ENCODE measurements at places on chromosomes 6 and 20. TPM values are rescaled to one million over a fixed set of nuclear protein-coding genes. Genes with fewer than 3 reads are reported as not detected.
A peak's percentile ranks its signal among the peaks of the same experiment; 100 is the strongest.

DNA sequence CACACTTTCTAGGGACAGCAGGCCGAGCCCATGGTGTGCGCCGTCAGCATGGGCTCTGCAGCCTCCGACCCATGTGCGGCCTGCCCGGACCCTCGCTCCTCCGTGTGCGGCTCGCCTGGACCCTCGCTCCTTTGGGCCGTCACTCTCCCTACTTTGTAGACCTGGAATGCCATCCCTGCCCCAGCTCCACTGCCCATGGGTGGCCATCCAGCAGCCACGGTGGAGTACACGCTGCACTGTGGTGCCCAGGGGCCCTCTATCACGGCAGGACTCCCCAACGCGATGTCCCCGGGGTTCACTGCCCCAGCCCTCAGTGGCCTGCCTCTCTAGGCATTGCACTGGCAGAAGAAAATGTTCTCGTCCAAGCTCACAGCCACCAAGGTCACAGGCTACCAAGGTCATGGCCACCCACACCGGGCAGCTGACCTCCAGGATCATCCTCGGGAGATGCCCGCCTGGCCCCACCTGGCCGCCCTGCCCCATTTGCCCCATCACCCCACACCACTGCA, 24.1 kb upstream of the MRGBP start:
- no peak for DNase-seq

DNA sequence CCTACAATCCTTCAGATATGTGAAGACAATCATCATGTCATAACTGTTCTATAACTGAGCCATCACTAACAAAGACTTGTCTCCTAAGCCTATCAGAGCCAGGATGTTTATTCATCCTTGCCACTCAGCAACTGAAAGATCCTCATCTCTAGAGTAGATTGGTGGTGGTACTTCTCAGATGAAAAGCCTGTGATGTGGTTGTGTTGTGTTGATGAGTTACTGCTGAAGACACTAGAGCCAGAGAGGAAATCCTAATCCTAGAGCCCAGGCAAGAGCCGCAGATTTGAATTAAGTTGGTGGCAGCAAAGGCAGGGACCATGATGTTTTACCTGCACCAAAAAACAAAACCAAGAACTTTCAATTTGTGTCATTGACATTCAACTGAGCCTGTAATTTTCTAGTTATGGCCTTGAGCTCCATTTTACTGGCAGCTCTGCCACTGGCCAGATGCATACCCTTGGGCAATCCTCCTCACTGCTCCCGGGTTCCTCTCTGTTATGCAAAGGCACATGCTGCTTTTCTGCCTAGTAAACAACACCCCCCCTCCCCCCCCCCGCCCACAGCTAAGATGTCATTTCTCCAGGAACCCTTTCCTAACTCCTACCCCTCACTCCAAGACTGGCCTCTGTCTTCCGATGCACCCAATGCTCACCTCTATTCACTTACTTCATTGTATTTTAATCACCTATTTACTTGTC, 50.2 kb upstream of the REV3L start:
- no peak for DNase-seq

DNA sequence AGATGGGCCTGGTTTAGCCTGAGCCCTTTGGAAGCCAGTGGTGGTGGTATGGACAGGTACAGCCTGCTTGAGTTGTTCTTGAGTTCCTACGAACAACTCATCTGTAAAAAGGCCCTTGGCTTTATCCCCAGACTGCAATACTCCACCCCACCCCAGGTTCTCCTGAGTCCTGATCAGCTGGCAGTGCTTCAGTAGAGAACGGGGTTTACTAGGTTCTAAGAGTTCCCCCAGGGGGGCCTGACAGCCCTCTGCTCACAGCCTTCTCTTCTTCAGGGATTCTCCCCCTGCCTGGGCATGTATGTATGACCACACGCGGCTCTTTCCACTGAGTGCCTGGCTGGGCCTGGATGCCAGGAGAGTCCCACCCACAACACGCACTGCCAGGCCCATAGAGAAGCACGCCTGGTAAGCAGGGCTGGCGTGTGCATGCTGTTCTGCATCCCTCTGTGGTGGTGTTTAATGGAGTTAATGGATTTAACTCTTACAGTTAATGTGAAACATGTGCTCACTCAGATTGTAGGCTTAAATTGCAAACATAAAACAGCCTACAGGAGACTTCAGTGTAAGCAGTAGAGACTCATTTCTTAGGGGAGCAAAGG, 44.3 kb upstream of the SLC4A11 start:
- no peak for DNase-seq

GRCh38 chr6:161434350-161434749, 160.5 kb upstream of the AGPAT4 start:
- no peak for DNase-seq

DNA sequence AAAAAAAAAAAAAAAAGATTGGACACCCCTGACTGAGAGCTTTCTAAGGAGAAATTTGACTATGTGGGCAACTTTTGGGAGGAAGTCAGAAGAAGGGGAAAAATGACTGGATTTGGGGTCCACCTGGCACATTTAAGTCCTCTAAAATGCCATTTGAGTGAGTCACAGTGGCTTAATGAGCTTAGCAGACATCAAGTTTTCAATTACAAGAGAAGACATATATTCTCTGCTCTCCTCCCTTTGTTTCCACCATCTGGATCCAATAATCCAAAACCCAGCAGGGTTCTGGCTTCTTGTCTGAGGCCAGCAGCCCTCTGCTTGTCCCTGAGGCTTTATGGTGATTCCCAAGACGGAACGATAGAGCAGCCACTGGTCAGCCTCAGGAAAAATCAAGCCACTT, 6.9 kb downstream of the PI3 start:
- no peak for DNase-seq

- DNase-seq = peak; percentile 60
Measured at GRCh38 chr6:29553268-29554057, 6.1 kb downstream of the UBD start.

EYA4 gene
- polyA plus RNA-seq = 0.99 TPM

- DNase-seq = no peak
Measured at GRCh38 chr20:62792940-62793756, 3.1 kb upstream of the MRGBP start.

DNA sequence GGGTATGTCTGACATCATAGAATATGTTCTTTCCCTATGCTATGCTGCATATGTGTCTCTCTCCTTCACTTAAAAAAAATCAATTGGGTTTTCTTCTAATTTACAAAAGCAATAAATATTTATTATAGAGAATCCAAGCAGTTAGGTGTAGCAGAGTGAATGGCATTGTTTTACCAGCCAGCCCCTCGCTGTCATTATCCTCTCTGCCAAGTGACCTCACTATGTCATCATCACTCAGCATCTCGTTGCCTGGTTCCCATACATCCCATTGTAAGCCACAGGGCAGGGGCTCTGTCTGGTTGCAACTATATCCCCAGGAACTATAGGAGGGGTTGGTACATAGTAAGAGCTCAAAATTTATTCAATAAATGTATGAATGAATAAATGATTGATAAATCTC, 31.3 kb downstream of the KIAA0319 start:
- no peak for DNase-seq

DNA sequence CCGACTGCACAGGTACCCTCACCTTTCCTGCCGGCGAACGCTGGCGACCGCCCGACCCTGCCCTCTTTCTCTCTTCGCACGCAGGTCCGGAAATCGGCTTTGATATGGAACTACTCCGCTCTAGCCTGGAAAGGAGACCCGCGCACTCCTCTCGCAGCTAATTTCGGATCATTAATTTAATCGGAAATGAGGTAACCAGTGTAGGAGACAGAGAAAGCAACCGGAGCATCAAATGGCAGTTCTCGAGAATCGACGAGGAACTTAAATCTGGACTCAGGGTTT, 949 bp upstream of the ATXN1 start:
- DNase-seq = peak; percentile 82

DNA sequence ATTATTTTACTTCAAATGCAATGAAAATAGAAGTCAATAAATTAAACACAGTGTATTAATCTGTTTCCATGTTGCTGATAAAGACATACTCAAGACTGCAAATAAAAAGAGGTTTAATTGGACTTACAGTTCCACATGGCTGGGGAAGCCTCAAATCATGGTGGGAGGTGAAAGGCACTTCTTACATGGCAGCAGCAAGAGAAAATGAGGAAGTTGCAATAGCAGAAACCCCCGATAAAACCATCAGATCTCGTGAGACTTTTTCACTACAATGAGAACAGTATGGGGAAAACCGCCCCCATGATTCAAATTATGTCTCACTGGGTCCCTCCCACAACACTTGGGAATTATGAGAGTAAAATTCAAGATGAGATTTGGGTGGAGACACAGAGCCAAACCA, 82.2 kb downstream of the GPR63 start:
- DNase-seq = no peak

GRCh38 chr6:20377623-20378265, 23.9 kb upstream of the E2F3 start:
- peak; percentile 52 for DNase-seq

DNA sequence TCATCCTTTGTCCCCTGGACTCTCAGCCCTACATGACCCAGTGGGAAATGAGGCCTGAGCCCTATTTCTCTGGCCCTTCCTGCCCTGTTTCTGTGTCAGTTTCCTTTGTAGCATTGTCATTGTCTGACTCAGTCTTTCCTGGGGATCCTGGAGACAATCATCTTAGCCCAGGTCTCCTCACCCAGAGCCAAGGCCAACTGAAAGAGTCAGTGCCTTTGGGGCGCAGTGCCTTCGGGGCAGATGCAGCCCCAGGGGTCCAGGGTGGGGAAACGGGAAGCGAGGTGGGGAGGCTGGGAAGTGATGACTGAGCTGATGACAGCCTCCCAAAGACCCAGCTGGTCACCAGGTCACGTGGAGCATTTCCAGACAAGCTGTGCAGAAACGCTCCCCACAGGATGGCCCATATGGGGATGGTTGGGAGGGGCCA, 93.3 kb upstream of the SULF2 start:
- no peak for DNase-seq

DNA sequence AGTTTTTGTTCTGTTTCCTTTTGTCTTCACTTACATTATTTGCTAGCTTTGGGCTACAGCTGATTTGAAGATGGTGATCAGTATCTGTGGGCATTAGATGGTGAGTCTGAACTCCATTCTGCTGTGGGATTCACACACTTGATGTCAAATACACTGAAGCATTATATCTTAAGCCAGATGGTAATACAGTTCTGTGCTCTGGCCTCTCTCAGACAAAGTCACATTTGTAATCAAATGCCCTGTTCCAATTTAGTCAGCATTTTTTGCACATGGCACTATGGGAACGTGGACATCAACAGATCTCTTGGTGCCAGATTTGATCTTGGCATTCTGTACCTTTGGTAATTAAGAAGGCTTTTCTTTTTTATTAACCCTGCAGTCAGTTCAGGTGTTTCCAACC, 56.0 kb downstream of the SASH1 start:
- DNase-seq = no peak

DNA sequence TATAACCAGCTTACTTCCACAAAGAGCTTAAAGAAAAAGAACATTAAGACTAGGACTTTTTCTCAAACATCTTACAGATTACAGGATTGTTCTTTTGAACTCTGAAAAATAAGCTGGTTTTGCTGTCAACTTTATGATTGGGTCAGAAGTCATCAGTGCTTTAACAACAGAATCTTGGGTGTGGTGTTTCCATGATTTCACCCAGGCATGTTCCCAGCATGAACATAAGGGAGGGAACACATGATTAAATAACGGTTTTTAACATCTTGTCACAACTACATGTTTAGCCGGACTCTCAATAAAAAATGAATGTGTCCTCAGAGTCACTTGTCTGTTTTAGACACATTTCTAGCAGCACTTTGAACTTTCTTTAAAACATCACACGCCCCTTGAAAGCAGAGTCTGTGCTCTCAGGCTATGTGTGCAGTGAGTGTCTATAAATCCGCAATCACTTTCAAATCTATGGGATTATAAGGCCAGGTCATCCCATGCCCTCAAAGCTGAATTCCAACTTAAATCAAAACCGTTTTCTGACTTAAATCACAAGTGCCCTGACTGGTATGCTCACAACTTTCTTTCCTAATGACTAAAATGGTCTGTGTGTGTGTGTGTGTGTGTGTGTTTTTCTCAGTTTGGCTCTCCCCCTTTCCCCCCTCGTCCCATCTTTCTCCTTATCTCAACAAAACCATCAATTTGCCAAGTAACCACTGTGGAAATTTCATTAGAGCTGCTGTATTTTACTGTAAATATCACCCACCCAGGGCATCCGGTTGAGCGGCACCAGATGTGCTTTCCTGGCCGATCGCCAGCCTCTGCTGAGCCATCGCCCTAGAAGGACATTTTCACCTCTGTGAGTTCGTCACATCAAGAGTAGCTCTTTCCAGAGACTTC, 216.8 kb upstream of the DTNBP1 start:
- peak; percentile 81 for DNase-seq

PKIB gene
- polyA plus RNA-seq = 5.1 TPM

DNA sequence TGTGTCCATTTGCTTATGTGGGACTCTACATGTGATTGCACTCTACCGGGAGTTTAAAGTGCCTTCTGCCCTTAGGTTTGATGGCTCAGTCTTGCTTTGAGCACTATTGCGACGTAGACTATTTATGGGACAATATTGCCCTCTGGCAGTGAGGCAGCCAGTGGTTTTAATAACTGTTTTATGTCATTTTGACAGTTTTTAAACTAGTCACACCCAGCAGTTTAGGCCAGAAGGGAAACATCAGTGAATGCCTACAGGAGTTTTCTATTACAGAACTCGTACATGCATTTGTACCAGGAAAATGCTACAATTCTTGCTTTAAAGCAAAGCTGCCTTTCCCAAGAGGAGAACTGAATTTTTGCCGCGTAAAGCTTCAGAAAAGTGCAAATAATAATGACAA, 813.7 kb downstream of the KIF16B start:
- peak; percentile 56 for DNase-seq

GRCh38 chr6:84554074-84554473, 210.3 kb downstream of the TBX18 start:
- DNase-seq = no peak

- DNase-seq = peak; percentile 86
Measured at GRCh38 chr20:63475209-63475608, 2.8 kb upstream of the KCNQ2 start.

DNA sequence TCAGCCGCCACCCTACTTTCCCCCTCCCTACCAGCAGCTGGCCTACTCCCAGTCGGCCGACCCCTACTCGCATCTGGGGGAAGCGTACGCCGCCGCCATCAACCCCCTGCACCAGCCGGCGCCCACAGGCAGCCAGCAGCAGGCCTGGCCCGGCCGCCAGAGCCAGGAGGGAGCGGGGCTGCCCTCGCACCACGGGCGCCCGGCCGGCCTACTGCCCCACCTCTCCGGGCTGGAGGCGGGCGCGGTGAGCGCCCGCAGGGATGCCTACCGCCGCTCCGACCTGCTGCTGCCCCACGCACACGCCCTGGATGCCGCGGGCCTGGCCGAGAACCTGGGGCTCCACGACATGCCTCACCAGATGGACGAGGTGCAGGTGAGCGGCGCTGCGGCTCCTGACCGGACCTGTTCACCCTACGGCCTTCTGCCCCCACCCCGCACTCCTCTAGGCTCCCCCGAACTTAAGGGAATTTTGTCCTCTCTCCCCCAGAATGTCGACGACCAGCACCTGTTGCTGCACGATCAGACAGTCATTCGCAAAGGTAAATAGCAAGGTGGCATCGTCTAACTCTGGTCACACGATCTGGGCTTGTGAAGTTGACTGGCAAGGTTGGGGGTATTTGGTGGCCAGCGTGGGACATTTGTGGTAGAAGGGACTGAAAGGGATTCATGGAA, 2.3 kb downstream of the TFAP2C start:
- peak; percentile 65 for DNase-seq

Measured in kidney (tissue), 22 donors.